ENCODE measurements at places on chromosomes 16 and 17. TPM values are rescaled to one million over a fixed set of nuclear protein-coding genes. Genes with fewer than 3 reads are reported as not detected.

DNA sequence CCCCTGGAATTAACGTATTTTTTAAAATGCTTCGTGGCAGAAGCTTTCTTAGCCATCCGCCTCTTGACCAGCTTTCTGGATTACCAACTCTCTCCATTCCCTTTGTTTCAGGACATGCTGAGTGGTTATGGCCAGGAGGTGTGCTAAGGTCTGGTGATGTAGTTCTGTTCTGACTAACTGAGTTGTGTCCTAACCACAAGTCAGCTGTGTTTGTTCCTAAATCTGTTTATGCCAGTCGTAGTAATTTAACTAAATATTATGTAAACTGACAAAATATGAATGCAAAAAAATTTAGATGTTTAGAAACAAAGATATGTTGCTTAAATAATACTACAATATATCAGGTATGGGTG lies 61.6 kb downstream of the MRTFB start:
- no peak for DNase-seq

GRCh38 chr17:39547713-39548478 lies 59.8 kb downstream of the NEUROD2 start:
- peak; percentile 93 for DNase-seq

IL17C gene
- not detected for total RNA-seq

- DNase-seq = no peak
Measured at GRCh38 chr17:17815436-17816200, 21.2 kb downstream of the SREBF1 start.

PYDC1 gene
- total RNA-seq = not detected

ARHGAP27 gene
- 48.3 TPM for total RNA-seq

ZACN gene
- 4.1 TPM for total RNA-seq

DNA sequence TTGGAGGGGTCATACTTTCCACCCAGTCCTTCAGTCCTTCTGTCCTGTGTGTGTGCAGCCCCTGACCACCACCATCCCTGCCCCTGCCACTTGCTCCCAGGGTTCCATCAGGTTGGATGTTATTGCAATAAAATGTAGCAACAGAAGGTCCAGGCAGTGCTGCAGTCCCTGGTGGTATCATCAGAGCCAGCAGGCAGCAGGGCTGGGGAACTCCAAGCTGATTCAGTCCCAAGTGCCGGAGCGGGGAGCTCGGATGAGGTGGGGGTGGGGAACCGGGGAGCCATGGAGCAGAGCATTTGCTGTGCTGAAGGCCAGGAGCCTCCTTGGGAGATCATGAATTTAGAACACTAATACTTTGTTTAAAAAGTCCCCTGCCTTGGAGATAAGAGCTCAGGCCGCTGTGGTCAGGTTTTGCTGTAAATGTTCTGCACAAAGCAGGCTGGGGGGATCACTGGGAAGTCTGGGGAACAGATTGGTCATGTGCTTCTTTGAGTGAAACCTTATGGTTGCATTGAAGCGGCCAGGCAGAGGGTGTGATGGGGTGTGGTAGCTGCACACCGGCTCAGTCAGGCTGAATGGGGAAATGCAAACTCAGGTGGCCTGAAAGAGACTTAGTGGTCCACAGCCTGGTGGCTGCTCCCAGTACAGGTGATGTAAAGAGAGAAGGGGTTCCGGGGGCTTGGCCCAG lies 225.9 kb downstream of the SEC14L1 start:
- peak; percentile 63 for DNase-seq

DNA sequence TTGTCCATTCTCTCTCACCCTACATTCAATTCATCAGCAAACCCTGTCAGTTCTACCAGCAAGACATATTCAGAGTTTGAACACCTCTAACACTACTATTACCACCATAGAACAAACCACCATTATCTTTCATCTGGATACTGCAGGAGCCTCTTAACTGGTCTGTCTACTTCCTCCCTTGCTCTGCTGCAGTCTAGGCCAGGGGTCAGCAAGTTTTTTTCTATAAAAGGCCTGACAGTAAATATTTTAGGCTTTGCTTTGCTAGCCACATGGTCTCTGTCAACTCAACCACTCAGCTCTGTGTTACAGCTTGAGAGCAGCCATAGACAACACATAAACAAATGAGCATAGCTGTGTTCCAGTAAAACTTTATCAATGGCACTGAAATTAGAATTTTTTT lies 13.8 kb downstream of the KCTD19 start:
- no peak for DNase-seq

- DNase-seq = no peak
Measured at GRCh38 chr17:50239937-50240336, 34.3 kb upstream of the TMEM92 start.

DNA sequence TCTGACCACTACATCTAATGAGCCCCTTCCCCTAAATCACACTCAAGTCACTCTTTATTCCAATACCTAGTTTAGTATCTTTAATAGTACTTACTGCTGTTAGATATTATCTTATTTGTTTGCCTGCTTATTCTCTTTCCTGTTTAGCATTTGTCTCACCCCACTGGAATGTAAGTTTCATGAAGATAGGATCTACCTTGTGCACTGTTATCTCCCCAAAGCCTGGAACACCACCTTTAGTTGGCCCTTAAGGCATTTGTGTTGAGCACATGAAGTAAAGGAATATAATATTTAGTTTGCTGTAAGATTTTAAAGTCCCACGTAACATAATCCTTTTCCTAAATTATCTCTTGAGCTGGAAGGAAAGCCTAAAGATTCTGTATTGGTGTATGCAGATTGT lies 50.2 kb downstream of the VPS35L start:
- DNase-seq = no peak

DNA sequence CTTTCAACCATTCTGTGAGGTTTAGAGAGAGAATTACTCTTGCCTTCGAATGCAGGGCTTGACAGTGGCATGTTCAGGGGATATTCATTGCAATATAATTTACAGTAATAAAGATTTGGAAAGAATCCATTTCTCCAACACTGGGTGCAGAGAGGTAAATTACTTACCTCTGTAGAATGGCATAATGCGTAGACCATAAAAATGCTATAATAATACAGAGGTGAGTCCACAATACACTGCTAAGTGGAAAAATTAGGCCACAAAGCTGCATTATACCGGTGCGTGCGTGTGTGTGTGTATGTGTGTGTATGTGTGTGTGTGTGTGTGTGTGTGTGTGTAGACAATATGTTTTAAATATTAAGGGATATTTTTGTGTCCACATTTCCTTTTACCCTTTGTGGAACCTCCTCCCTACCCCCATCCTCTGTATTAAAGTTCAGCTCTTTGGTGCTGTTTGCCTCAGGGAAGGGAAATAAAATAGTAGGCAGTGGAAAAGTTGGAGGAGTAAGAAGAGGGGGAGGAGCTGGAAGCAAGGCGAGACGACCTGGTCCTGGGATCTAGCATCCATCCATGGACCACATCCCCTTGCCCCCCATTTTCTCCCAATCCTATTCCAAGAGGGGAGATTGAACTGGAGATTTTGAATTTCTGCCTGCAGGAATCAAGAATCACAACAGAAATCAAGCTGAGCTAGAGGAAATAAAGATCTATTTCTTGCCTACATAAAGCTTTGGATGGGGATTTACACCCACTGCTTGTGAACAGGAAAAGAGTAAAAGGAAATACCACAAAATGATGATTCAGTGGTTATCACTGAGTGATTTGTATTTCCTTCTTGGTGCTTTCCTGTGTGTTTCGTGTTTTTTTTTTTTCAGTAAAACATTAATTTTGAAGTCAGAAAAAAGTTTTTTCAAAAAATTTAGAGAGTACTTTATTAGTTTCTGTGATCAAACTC lies 124.8 kb downstream of the RGS9 start:
- no peak for DNase-seq

CES5A gene
- not detected for total RNA-seq

DNA sequence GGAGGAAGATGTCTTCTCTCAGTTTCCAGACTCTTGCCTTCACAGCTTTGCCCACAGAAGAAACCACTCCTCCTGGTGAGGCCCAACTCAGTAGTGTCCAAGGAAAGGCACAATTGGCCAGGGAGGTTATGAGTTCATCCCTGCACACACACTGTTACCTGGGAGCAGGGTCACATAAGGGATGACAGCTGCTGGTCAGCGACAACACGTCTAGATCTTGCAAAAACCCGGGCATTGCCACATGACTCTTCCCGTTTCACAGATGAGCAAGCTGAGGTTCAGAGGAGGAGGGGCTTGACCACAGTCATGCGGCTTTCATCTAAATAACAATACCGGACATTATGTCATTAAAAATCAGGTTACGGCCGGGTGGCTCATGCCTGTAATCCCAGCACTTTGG lies 186.0 kb downstream of the COPRS start:
- DNase-seq = no peak
